HCT116 (cell line): ENCODE measurements at places on chromosomes 12 and 14.

DNA sequence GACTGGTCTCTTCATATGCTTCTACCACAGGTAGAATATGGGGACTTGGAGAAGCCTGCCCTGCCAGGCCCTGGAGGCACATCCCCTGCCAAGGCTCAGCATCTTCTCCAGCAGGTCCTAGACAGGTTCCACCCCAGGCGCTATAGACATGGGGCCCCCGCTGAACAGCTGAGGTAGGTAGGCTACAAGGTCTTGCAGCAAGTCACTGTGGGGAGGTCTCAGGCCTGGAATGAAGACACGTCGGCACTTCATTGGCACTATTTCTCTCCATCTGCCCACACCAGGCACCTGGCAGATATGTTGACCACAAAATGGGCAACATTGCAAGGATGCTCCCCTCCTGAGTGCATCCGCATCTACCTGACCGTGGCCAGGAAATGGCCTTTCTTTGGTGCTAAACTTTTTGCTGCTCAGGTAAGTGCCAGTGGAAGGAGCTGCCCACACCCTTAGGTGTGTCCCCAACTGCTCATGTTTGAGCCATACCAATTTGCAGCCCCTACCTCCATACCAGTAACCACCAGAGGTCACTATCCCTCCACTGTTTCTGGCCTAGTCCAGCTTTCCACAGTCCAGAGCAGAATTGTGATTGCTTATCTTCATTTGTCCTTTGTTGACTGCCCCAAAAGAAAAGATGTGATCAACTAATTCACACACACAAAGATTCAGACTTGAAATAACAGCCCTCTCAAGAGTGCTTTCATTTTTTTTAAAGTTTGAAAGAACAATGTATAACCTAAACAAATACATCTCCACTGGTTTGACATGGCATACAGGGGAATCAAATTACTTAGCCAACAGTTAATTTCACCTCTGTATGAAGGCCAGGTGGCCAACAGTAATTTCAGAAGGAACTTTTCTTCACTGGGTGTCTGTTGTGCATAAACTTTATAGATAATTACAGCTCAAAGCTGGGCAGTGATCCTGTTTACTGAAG is 16.1 kb downstream of the PIGH start:
- no peaks in the 10 kb centered on the region for H3K27me3 ChIP-seq
- peak; percentile 47 for DNase-seq
- H3K4me3 ChIP-seq: no peak overlapping the region
- no peaks in the 10 kb centered on the region for H3K4me1 ChIP-seq
- H3K27ac ChIP-seq: no peak overlapping the region

DNA sequence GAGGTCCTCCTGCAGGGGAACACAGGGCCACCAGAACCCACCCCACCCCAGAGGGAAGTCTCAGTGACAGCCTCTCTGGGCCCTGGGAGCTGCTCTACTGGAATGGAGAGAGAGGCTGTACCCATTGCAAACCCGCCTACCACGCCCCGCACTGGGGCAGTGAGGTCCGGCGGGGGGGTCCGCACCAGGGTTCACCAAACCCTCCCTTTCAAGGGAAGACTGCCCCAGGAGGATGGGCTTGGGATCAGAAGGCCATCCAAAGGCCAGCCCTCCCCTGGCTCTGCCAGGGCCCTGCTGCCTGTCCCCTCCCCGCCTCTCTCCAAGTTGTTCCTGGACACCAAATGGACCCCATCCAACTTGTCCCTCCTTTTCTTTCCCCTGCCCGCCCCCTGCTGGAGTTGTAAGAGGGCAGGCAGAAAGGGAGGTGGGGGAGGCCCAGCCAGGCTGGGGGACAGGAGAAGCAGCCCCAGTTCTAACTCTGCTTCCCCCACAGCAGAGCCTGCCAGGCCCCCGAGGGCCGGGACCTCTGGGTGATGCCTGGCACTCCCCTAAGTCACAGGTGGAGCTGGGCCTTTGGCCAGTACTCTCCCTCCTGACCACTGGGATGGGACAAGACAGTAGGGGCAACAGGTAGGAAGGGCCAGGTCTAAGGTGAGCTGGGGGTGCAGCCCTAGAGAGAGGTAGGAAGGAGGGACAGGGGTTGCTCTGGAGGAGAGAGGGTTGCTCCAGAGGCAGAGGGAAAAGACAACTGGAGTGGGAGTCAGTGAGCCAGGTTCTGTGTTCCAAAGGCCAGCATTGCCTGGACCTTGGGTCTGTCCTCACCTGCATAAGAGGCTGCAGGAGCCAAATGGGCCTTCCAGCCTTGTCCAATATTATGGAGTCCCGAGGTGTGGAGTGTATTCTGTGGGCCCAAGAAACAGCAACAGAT is 3.2 kb upstream of the DIO3 start:
- H3K4me1 ChIP-seq: peaks cover 8% of the 10 kb centered on the region
- H3K36me3 ChIP-seq: no peaks in the 10 kb centered on the region
- no peak overlapping the region for H3K4me3 ChIP-seq
- no peak overlapping the region for H3K27ac ChIP-seq

- no peaks in the 10 kb centered on the region for H3K36me3 ChIP-seq
- H3K27ac ChIP-seq: no peak overlapping the region
- H3K4me3 ChIP-seq: no peak overlapping the region
Measured at GRCh38 chr12:31226639-31227038, 99.3 kb downstream of the SINHCAF start.

DNA sequence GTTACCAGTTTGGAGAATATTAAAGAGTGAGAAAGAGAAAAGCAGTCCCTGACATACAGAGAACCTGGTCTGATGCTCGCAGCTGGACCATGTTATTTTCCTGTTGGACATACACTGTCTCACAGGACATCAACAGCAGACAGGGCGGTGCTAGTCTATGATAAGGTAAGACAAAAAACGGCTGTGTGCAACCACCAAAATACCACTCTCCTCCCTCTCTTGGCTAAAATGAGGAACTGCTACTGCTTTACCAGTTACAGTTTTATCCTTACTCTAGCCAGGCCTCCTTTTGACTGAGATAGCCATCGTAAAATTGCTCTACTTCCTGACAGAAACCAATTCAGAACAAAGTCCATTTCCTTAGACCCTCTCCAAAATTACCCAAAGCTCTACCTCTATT is 47.0 kb upstream of the ERGIC2 start:
- no peaks in the 10 kb centered on the region for H3K36me3 ChIP-seq
- DNase-seq: peak; percentile 36
- no peak overlapping the region for H3K27ac ChIP-seq
- H3K4me3 ChIP-seq: no peak overlapping the region
- H3K27me3 ChIP-seq: no peaks in the 10 kb centered on the region

- no peak overlapping the region for H3K4me3 ChIP-seq
- no peaks in the 10 kb centered on the region for H3K4me1 ChIP-seq
- no peaks in the 10 kb centered on the region; the same call in 1 of the 2 replicates for H3K36me3 ChIP-seq
- no peak overlapping the region for H3K27ac ChIP-seq
Measured at GRCh38 chr14:72366619-72367018, 434.4 kb downstream of the RGS6 start.
